Stimulated activated CD4-positive, alpha-beta T cell treated with anti-CD3 and anti-CD28 coated beads, Interleukin-1b, Interleukin-23, amount 100 ng/mL, for 1 hour (primary cell): ENCODE measurements at places on chromosomes 11 and 22.

DNA sequence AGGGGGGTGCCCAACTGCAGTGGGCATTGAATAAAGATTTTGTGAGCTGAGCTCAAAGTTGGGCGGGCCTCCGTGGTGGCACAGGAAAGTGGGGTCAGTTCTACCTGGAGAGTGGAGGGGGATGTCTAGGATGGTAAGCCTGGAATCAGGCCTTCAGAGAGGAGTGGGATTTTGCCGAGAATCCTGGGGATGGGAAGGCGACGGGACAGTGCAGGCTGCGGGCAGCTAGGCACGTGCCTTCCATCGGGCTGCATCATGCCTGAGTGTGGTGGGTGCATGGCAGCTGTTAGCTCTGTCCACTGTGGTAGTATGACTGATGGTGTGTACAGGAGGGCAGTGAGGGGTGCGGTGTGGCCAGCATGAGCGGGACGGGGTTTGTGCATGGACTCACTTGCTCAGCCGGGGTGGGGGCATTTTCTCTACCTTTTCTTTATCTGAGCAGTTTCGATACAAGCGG, 3.6 kb downstream of the SHANK3 start:
- no peak for DNase-seq

DNA sequence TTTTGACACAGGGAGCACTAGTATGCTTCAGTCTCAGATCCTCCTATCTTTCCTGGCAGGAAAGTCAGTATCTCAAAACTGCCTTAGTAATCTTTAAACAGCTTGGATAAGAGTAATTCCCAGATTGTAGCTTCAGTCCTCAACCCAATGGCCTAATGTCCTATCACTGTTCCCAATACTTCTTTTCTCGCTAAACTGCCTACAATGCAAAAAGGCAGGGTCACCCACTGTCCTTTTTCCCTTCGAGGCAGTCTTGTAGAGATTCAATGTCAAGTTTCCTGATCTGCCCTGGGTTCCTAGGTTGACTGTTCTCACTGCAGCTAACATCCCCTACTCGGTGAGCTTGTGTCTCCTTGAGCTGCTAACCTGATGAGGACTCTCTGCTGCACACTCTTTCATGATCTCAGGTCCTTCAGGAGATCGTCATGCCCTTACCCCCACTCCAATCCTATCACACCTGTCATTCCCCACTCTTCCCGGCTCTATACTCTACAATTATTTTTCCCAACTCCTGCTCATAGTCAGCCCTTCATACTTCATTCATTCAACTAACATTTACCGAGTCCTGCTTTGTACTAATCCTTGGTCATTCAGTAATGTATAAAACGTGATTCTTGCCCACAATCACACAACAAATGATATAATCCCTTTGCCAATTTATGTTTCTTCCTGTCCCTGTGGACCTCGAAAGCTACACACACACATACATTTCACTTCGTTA, 904 bp downstream of the C2CD3 start:
- DNase-seq: no peak

DNA sequence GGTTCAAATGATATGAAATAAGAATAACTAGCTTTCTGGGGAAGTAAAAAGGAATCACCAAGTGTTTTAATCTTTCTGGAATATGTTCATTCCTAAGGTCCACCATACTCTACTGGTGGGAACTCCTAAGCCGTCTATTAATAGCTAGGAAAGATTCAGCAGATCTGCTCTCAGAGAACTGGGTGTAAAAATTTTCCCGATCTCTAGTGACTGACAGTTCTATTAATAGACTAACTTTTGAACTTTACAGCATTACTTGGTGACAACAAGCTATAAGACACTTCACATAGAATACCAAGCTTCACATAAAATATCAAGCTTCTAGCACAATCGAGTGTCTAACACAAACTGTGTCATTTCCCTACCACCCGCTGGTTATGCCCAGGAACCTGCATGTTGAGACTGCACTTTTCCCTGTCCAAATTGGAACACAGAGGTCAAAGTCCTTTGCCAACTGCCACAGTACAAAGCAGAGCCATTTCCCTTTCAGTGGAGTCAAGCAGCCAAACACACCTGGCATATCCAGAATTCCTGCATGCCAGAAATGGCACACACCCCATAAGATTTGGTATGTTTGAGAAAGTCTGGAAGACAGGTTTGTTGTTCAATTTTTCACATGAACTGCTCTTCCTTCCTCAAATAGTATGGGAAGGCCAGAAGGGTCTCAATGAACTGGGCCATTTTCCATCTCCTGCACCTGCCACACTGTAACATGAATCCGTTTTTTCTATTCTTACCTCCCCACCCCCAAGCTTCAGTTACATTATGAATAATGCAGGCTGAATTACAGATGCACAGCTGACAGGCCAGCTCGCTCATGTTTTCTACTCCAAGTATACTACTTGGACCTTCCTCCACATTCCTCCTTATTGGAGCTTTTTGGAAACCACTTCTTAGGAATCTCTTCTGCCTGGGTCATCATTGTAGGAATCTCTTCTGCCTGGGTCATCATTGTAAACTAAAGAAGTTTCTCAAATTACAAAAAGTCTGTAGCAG, 3.7 kb downstream of the OSBP start:
- DNase-seq: no peak

DNA sequence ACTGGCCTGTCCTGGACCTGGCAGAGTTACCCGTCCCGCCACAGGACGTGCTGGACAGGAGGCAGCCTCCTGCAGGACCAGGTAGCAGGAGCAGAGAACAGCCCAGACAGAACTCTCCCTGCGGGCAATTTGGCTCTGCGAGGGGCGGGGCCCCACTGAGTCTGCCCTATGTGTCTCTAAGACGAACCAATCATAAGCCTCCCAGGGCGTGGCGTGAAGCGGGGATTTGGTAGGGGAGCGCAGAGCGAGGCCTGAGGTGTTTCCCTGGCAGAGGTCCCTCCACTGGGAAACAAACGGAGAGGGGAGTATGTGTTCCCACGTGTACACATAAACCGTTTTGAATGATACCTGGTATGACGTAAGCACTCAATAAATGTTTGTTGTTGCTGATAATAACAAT, 7.4 kb downstream of the CD82 start:
- DNase-seq: no peak

GRCh38 chr11:121870206-121871045, 245.6 kb downstream of the BLID start:
- DNase-seq: no peak

DNA sequence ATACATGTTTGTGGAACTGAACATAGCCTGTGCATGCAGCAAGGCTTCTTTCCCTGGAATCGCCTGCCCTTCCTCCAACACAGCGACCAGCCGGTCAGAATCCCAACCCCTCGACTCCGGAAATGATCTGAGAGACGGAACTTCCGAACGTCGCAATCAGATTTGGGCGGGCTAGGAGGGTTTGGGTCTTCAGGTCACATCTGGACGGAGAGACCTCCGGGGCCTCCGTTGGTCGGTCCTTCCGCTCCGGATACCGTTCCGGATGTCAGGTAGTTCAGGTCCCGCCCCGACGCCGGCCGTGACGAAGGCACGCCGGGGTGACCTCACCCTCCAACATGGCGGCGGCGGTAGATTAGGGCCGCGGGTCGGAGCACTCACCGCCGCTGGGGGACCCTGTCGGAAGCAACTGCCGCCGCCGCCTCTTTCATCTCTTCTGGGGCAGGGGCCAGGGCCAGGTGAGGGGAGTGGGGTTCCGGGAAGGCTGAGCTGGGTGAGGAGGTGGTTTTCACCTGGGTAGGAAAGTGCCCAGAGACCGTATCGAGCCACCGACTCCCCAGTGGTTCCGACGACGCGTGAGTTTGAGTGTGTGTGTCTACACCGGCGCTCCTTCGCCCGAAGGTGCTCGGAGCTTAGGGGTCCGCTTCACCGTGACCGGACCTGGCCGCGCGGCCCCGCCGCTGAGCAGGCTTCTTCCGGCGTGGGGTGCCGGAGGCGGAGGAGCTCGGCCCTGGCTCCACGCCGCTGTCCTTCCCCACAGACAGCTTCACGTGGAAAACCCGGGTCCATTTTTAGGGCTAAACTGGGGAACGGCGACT, at the start of gene BCL2L13:
Gene BCL2L13, plus strand, starts transcription at position 326 of the 815 bp plus-strand sequence. CDS start 16,955 bp downstream, outside the sequence.
- DNase-seq: peak; percentile 77

GRCh38 chr11:115347106-115347505, 157.1 kb downstream of the CADM1 start:
- no peak for DNase-seq

DNA sequence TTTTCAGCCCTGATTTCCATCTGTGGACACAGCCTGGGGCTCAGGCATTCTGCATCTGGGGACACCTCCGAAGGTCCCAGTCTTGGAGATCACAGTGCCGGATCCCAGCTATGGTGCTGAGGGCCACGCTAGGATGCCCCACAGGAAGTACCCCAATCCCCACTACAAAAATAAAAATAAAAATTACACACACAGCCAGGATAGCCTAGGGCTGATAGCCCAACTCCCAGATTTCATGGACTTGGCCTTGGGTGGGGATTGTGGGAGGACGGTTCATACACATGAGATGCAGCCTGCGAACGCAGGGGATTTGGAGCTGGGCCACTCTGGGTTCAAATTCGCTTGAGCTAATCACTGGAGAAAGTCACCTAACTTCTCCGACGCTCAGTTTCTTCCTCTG, 237.7 kb downstream of the BUD13 start:
- DNase-seq: no peak

DNA sequence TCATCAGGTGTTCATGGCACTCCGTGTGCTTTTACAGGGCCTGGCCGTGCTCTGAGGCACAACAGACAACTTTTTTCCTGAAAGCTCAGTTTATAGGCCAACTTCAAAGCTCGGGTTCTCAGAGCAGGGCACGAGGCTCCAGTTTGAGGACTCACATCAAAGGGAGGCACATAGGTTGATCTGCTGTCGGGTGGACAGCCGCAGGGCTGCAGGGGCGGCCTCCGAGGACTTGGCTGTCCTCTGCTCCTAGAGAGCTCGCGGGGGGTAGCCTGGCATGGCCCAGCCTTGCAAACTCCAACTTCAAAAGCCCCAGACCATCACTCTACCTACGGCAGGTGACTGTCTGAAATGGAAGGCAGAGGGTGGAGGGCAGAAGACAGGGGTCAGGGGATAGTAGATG, 31.6 kb downstream of the C11orf58 start:
- DNase-seq: no peak

DNA sequence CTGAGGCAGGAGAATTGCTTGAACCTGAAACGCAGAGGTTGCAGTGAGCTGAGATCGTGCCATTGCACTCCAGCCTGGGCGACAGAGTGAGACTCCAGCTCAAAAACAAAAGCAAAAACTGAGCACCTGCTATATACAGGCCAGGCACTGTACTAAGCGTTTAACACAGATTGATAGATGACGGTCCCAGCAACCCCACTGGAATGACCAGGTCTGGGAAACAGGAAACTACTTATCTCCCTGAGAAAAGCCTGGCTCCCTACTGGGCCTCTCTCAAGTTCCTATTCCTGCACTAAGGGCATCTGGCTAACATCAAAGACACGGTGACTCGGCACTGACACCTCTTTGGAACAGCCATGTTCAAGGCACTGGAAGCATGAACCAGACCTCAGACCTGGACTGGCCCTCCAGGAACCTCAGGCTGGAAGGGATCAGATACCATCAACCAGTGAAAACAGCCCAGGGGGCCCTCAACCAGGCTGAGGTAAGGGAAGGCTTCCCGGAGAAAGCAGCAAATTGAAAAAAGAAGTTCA, 16.6 kb downstream of the ARAP1 start:
- no peak for DNase-seq

GRCh38 chr11:15627560-15627959, 512.8 kb downstream of the INSC start:
- DNase-seq: no peak

GRCh38 chr22:31451709-31452571, 37.7 kb downstream of the EIF4ENIF1 start:
- no peak for DNase-seq

DNA sequence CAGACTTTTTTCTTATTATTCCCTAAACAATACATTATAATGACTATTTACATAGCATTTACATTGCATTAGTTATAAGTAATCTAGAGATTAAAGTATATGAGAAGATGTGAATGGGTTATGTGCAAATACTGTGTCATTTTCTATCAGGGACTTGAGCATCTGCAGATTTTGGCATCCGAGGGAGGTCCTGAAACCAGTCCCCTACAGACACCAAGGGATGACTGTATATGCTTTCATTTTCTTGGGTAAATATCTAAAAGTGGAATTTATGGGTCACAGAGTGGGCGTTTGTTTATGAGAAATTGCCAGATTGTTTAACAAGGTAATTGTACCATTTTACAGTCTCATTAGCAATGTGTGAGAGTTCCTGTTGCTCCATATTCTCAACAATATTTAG, 454.5 kb upstream of the API5 start:
- no peak for DNase-seq

GRCh38 chr22:48478529-48479265, 1349.0 kb downstream of the BRD1 start:
- no peak for DNase-seq

- DNase-seq: no peak
These were observed 82.2 kb downstream of the SERGEF start for GRCh38 chr11:17930544-17931125.

GRCh38 chr22:22884888-22885840, 2.5 kb upstream of the IGLL5 start:
- no peak for DNase-seq

DNA sequence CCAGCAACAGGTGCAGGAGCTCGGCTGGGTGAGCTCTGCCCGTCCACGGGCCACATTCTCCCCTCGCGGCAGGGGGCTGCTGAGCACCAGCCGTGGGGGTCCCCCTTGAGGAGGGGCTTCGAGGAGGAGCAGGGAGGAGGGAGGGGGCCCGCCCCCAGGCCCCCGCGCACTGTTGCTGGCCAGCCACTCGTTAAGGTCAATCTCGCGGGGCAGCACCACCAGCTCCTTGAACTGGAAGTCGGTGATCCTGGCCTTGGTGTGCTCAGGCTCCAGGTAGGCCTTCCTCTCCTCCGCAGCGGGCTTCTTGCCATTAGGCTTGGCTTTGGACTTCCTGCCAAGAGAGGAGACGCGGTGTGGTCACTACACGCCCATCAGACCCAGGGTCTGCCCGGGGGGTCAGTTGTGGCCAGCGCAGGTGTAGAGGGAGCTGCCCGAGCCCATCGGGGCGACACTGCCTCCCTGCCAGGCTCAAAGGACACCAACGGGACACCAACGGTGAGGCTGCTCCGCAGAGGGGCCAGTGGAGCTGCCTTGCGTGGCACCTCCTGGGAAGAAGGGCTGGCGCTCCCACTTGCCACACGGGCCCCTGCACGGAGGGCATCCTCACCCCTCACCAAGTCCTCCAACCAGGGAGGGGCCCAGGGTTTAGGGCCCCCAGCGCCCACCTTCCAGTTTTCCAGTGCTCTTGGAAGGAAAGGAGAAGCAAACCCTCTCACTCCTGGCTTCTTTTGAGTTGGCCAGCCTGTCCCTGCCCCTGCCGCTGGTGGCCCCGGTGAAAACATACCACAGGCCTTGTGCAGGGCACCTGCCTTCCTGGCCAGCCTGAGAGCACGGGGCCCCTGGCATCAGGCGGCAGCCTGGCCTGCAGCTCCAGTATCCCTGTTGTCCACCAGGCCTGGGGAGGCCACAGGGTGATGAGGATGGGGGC, 5.8 kb downstream of the MOB2 start:
- no peak for DNase-seq

DNA sequence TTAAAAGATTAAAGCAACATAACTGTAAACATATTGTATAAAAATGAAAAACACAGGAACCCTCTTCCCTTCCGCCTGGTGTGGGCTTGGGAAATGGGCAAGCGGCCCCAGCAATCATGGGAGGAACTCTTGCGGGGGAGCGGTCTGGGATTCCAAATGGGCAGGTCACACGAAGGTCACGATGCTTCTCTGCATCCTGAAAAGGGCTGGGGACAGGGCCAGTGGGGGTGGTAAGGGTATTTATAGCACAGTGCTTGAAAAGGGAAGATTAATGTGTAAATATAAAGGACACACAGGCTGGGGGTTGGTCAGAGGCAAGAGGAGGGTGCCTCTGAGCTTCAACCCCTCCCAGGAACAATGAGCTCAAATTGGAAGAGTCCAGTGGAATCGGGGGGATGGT, 46.9 kb upstream of the OR4B1 start:
- DNase-seq: no peak
